ENCODE measurements at places on chromosomes 1 and 21. TPM values are rescaled to one million over a fixed set of nuclear protein-coding genes. Genes with fewer than 3 reads are reported as not detected.

DNA sequence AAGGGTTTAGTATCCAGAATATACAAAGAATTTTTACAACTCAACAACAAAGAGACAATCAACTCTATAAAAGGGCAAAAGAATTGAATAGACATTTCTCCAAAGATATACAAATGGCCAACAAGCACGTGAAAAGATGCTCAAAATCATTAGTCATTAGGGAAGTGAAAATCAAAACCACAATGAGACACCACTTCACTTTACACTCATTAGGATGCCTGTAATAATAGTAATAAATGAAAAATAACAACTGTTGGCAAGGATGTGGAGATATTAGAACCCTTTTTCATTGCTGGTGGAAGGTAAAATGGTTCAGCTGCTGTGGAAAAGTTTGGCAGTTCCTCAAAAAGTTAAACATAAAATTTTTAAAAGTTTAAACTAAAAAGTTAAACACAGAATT, 7.0 kb upstream of the ABCD3 start:
- no peak for DNase-seq

DNA sequence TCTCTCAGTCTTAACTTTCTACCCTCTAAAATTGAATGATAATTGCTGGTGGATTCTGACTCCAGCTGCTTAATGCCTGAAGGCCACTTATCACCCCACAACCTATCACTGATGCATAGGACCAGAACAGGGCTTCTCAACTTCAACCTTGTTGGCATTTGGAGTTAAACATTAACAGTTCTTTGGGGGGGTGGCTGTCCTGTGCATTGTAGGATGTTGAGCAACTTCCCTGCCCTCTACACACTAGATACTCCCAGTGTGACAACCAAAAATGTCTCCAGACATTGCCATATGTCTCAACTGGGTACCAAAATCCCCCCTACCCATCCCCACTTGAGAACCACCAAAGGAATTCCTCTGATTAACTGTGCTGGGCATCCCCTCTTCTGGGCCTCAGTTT, 275.4 kb upstream of the TMEM51 start:
- DNase-seq = no peak

GRCh38 chr21:41928621-41929220, 25.1 kb downstream of the C2CD2 start:
- DNase-seq = no peak

GRCh38 chr1:95098196-95098595, 19.0 kb upstream of the TLCD4 start:
- DNase-seq = no peak

DNA sequence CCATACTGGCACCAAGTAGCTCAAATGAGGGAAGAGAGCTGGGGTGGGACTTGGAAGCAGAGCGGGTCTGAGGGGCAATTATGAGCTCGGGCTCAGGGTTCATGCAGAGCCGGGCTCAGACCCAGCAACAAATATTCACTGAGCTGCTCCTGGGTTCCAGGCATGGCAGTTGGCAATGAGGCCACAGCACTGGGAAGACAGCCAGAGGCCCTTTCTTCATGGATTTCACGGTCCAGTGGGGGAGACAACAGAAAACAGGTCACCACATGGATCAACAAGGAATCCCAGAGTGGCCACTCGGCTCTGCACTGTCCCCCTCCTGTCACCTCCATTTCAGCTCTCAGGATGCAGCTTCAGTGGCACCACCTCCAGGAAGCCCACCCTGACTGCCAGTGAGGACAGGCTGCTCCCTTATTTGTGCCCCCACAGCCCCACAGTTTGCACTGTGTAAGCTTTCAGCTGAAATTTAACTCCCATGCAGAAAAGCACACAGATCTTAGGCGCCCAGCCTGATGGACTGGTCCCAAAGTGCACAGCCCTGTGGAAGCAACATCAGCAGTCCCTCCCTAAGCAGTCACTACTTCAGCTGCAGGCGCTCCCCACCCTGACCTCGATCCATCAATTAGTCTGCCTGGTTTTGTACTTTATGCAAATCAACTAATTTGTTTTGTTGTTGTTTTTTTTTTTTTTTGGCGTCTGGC, 22.4 kb downstream of the ARHGEF19 start:
- DNase-seq = no peak

GRCh38 chr1:88350648-88351047, 333.4 kb upstream of the PKN2 start:
- no peak for DNase-seq

- no peak for DNase-seq
Measured at GRCh38 chr1:74780594-74780993, 47.6 kb downstream of the TYW3 start.

- no peak for DNase-seq
Measured at GRCh38 chr1:204323887-204324286, 35.8 kb downstream of the PLEKHA6 start.

DNA sequence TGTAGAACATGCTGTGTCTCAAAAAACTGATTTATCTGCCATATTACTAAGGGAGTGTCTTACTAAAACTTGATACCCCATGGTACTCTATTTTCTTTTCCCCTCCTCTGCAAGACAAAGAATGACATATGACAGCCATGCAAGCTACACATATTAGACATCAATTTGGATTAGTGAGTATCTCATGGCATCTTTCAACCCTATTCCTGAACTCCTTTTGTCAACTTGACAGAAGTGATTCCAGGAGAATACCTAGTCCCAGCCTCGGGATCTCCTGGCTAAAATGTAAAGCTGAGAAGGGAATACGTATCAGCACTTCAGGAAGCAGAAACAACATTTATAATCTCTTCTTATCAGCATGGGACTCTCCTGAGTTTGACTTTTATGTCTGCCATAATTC, 43.7 kb downstream of the ADGRL2 start:
- no peak for DNase-seq

DNA sequence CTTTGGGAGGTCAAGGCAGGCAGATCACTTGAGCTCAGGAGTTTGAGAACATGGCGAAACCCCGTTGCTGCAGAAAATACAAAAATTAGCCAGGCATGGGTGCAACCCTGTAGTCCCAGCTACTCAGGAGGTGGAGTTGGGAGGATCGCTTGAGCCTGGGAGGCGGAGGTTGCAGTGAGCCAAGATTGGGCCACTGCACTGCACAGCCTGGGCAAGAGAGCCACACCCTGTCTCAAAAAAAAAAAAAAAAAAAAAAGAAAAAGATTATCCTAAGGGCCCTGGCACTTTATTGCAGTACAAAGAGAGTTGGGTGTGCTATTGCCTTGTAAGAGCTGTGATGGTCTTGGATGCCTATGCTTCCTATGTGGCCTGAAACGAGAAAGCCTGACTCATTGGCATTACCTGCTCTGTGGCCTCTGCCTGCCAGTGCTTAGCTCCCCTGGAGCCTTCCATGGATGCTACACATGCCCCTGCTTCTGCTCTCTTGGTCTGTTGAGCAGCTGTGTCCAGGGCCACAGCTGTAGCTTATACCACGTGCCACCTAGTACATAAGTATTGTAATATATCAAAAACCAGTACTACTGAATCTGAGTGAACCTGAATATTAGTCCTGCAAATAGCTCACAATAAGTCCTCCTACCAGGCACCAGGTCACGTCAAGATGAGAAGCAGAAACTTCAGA, 45.8 kb downstream of the DNAJC6 start:
- no peak for DNase-seq

GRCh38 chr1:35282172-35282571, 13.7 kb downstream of the ZMYM4 start:
- DNase-seq = no peak

- DNase-seq = no peak
Measured at GRCh38 chr1:231335663-231336602, 1.7 kb downstream of the EXOC8 start.

DNA sequence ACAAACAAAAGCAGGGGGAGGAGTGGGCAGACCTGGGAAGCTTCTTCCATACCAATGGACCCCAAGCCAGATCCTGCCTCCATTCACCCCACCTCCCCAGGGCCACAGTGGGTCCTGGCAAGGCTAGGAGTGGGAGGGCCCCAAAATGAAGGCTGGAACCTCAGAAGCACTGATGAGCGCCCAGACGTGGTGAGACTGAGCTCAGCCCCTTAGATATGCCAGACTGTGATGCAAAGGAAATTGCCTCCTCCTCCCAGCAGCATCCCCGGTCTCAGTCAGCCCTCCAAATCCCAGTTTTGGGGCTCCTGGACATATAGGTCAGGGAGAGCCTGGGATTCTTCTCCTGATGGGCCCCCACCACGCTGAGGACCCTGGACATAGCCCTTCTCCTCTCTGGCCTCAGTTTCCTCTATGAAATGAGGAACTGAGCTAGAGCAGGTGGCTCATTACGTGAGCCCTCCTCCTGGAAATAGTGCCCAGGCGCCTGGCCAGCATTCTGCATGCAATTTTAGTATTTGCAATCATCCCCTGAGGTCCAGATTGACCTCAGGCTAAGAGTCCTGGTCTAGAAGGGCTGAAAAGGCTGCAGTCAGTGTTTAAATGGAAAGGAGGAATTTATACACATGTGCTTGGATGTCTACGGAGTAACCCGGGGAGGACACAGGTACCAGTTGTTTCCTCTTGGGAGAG, 33.5 kb downstream of the RHBG start:
- DNase-seq = no peak

GRCh38 chr1:198435056-198435455, 105.4 kb downstream of the ATP6V1G3 start:
- no peak for DNase-seq

- no peak for DNase-seq
Measured at GRCh38 chr1:47934243-47934805, 62.9 kb downstream of the TRABD2B start.

- no peak for DNase-seq
Measured at GRCh38 chr1:24152631-24153494, 9.9 kb upstream of the IL22RA1 start.

DNA sequence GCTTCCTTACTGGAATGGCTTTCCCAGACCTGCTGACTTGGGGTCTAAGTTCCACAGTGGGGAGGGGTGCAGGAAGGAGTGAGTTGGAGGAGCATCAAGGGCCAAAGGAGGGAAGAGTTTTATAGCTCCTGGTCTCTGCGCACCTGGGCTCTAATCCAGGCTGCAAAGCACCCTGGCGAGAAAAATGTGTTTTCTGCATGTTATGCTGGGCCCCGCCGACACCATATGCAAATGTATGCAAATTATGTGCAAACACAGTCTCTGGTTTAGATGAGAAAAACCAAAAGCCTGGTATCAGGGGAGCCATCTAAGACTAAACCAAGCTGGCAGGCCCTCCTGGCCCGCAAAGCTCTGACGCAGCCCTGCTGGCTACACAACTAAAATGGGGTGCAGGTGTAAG, 95.0 kb downstream of the VWA5B1 start:
- no peak for DNase-seq

DNA sequence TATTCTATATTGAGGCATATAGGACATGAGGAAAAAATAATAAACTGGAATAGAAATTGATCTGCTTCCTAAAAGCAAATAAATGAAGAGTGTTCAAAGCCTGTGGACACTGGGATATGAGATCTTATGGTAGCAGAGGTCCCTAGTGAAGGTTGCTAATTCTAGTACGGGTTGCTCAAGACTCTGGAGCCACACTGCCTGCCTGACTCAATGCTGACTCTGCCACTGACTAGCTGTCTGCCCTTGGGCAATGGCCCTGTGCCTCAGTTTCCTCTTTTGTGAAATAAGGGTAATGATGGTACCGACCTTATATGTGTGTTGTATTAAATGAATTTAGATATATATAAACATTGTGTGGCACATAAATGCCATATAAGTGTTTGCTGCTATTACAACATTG, 59.0 kb upstream of the C1orf53 start:
- no peak for DNase-seq

- no peak for DNase-seq
Measured at GRCh38 chr1:82695443-82695842, 894.7 kb downstream of the ADGRL2 start.

- no peak for DNase-seq
Measured at GRCh38 chr1:34845131-34845901, 14.2 kb downstream of the SMIM12 start.

DNA sequence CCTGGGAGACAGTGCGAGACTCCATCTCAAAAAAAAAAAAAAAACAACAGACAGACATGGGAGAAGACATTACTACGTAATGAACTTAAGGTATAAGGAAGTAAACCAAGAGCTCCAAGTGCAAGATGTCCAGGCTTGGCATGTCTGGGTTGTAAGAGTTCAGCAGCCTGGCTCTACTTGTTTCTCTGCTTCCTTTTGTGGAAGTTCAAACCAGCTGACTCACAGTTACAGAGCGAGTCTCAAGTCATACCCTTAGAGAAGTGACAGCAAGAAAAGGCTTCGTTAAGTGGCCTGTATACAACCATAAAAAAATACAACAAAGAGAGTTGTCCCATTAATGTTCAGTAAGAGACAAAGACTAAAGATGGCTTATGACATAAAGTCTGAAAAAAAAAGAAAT, 1.3 kb downstream of the RIT1 start:
- no peak for DNase-seq

DNA sequence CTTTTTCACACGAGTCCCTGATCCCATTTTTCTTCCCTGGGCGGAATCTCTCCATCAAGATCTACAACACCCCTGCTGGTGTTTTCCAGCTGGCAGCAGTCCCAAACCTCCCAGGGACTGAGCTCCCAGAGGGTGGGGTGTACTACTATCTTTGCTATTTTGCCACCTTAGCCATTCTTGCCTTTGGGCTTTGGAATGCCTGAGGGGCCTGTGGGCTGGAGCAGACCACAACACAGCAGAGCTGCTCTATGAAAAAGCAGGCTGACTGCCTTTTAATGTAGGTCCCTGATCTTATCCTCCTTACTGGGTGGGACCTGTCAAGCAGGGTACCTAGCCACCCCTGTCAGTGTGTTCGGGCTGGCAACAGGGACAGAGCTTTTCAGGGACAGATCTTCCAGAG, 91.9 kb downstream of the KCNT2 start:
- DNase-seq = no peak

GRCh38 chr1:201348211-201348566, 29.3 kb downstream of the TNNT2 start:
- no peak for DNase-seq

GRCh38 chr1:160731990-160732389, 7.1 kb upstream of the SLAMF7 start:
- DNase-seq = no peak

DNA sequence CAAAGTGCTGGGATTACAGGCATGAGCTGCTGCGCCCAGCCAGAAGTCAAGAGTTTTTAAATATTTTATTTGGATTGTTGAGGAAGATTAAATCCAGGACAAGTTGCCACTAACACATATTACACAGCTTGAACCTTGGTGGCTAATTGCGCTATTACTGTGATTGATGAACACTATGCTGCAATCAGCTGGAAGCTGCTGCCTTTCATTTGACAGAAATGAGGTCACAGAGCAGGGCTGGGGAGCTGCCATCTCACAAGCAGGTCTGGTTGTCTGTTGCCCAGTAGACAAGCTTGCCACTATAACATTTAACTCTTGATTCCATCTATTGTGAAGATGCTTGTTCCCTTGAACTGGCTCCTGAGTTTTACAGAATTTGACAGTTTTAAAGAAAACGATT, 37.4 kb upstream of the NRDC start:
- DNase-seq = no peak

The CTSS gene
- 14.7 TPM for polyA plus RNA-seq

The PLPPR4 gene
- 7.7 TPM for polyA plus RNA-seq

The LIX1L gene
- polyA plus RNA-seq = 32.4 TPM

The UROD gene
- polyA plus RNA-seq = 74.9 TPM

The BLACAT1 gene
- polyA plus RNA-seq = not detected

The SUSD4 gene
- polyA plus RNA-seq = 4.8 TPM

The OR2T35 gene
- not detected for polyA plus RNA-seq

The PLA2G4A gene
- 5.2 TPM for polyA plus RNA-seq

The PGLYRP3 gene
- not detected for polyA plus RNA-seq

The MEX3A gene
- 23.3 TPM for polyA plus RNA-seq

The NHLH1 gene
- 0.40 TPM for polyA plus RNA-seq

The KCNT2 gene
- 5.6 TPM for polyA plus RNA-seq

Data from muscle of arm (tissue), 14 donors.